ENCODE measurements at places on chromosomes 7 and 10. TPM values are rescaled to one million over a fixed set of nuclear protein-coding genes. Genes with fewer than 3 reads are reported as not detected.

GIMAP1 gene
- not detected for total RNA-seq

COL17A1 gene
- not detected for total RNA-seq

SLC18A3 gene
- total RNA-seq, result not detected

IL15RA gene
- not detected for total RNA-seq

ZMIZ2 gene
- 13.3 TPM for total RNA-seq

DNA sequence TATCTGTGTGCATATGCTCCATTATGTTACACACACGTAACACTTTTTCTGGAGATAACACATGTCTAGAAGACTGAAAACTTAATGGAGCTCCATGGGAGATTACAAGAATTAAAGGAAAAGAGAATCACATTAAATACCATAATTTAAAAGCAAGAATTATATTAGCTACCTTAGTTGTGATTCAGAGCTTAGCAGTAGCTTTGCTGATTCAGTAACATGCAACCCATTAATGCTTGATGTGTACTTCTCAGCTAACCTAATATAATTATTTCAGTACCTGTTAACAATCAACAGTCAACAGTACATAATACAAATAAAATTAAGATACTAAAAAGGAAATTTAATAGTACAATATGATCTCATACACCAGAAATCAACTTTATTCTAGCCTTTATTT is 73.8 kb upstream of the GPR22 start:
- H3K4me3 ChIP-seq, result no peak overlapping the region
- H3K4me1 ChIP-seq, result no peaks in the 10 kb centered on the region
- DNase-seq, result no peak
- H3K36me3 ChIP-seq, result no peaks in the 10 kb centered on the region

GRCh38 chr10:128125944-128126764 is at the start of gene MKI67:
MKI67 (minus strand) TSS chr10:128126423; CDS start chr10:128125667, 756 bp downstream.
- DNase-seq, result peak; percentile 89
- peaks cover 6% of the 10 kb centered on the region for H3K4me1 ChIP-seq
- peak within 1 kb of the TSS; percentile 98 for H3K4me3 ChIP-seq
- peaks cover 36% of the 10 kb centered on the region for H3K36me3 ChIP-seq
- no peaks in the 10 kb centered on the region for H3K27me3 ChIP-seq

- H3K27ac ChIP-seq, result no peak overlapping the region
- H3K4me3 ChIP-seq, result no peak overlapping the region
- no peaks in the 10 kb centered on the region for H3K27me3 ChIP-seq
- H3K4me1 ChIP-seq, result no peaks in the 10 kb centered on the region
- no peaks in the 10 kb centered on the region for H3K36me3 ChIP-seq
Measured at GRCh38 chr7:21568762-21569161, 25.9 kb downstream of the DNAH11 start.

GRCh38 chr7:48170506-48170905 is 752 bp upstream of the ABCA13 start:
- DNase-seq, result no peak
- H3K4me3 ChIP-seq, result no peak overlapping the region
- no peaks in the 10 kb centered on the region for H3K36me3 ChIP-seq
- no peaks in the 10 kb centered on the region for H3K4me1 ChIP-seq
- H3K27me3 ChIP-seq, result no peaks in the 10 kb centered on the region
- H3K27ac ChIP-seq, result no peak overlapping the region

GRCh38 chr7:157370742-157371141 is 33.9 kb downstream of the DNAJB6 start:
- no peak for DNase-seq
- H3K4me3 ChIP-seq, result no peak overlapping the region
- no peaks in the 10 kb centered on the region for H3K4me1 ChIP-seq
- no peaks in the 10 kb centered on the region for H3K27me3 ChIP-seq
- peaks cover 76% of the 10 kb centered on the region for H3K36me3 ChIP-seq

DNA sequence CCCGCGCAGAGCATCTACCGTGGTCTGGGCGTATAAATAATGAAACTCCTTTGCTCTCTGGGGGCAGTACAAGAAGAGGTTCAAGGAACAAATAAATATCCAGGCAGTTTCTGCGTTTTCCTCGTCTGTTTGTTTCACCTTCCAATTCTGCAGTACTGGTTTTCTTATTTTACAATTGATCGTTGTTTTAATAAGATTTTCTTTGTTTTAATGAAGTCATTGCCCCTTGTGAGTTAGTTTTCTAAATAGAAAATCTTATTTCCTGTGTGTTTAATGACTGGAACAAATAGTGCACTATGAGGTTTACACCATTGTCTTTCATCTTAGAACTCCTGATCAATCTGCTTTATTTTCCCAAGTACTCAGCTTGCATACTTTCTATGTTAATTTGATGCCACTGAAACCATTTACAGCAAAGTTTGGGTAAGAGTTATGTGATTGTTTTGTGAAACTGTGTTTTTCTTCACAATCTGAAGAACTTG is 1.2 kb downstream of the PLEKHA1 start:
- H3K27ac ChIP-seq, result no peak overlapping the region
- DNase-seq, result no peak
- H3K36me3 ChIP-seq, result no peaks in the 10 kb centered on the region
- H3K27me3 ChIP-seq, result no peaks in the 10 kb centered on the region
- peaks cover 2% of the 10 kb centered on the region for H3K4me1 ChIP-seq
- peak overlapping the region; percentile 66 for H3K4me3 ChIP-seq

DNA sequence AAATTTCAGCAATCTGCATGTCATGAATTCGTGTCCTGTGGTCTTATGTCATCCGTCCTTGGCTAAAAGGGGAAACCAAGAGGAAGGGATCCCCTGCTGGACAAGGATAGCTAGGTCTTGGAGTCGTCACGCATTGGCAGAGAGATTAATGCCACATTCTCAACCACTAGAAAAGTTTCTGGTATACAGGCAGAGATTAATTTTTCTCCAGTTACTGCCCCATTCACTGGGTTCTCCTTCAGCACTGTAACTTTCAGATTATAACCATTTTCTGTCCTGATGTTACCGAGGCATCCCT is 1060.6 kb upstream of the AUTS2 start:
- no peaks in the 10 kb centered on the region for H3K27me3 ChIP-seq
- H3K4me1 ChIP-seq, result no peaks in the 10 kb centered on the region
